NCI-H69 (cell line): ENCODE measurements at places on chromosomes 16 and 17.

GRCh38 chr16:4212211-4212933, 29.5 kb downstream of the SRL start:
- DNase-seq, result no peak

DNA sequence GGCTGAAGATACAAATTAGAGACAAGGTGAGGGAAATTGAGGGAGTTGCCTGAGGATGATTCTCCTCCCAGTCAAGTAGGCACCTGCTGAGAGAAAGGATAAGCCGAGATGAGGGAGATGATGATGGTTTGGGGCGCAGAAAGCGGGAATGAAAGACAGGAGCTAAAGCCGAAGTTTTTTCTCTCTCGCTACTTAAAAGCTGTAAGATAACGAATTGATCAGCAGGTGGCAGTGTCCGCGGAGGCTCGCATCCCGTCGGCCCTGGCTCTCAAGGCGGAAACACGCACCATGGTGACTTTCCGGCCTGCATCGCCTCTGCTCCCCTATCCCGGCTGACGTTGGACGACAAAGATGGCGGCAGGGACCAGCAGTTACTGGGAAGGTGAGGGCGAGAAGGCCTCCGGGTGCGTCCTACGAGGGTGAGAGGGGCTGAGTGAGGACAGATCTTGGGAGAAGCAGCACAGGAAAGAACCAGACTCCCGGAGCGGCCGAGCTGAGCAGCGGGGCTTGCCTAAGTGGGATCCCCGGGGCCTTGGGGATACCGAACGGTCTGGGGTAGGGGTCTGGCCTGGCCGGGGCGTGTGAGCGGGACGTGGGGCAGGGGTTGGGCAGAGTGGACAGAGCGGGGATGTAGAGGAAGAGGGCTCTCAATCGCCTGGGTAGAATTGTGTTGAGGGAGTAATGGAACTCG, at the start of gene GOSR1:
Gene GOSR1, plus strand, starts transcription at position 326 of the 691 bp plus-strand sequence. Its CDS starts 26 bp downstream, at position 352.
- DNase-seq, result peak; percentile 98

DNA sequence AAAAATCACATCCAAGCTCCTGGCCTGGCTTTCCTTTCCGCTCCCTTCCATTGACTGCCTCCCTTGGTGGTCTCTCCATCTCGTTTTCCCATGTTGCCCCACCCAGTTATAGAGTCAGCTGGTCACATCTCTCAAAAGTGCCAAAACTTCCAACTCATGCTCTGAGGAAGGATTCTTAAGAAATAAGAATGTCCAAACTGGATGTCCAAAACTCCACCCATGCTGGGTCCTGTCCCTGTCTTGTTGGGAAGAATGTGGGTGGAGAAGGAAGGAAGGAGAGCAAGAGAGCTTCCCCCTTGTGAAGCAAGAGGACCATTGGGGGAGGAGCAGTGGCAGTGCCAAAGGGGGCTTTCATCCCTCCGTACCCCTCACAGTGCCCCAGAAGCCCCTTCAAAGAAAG, 44.6 kb upstream of the MAP3K14 start:
- no peak for DNase-seq

DNA sequence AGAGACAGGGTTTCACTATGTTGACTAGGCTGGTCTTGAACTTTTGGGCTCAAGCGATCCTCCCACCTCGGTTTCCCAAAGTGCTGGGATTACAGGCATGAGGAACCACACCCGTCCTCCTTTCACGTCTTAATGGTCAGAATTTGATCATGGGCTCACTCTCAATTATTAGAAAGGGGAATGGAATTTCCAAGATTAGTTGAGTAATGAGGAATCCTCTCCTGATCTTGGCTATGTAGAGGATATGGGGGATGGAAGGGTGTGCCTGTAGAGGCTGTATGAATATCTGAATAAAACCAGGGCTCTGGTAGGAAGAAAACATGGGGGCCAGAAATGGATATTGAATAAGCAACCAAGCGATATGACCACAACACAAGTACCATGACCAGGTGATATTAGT, 25.9 kb upstream of the SMURF2 start:
- DNase-seq, result no peak

DNA sequence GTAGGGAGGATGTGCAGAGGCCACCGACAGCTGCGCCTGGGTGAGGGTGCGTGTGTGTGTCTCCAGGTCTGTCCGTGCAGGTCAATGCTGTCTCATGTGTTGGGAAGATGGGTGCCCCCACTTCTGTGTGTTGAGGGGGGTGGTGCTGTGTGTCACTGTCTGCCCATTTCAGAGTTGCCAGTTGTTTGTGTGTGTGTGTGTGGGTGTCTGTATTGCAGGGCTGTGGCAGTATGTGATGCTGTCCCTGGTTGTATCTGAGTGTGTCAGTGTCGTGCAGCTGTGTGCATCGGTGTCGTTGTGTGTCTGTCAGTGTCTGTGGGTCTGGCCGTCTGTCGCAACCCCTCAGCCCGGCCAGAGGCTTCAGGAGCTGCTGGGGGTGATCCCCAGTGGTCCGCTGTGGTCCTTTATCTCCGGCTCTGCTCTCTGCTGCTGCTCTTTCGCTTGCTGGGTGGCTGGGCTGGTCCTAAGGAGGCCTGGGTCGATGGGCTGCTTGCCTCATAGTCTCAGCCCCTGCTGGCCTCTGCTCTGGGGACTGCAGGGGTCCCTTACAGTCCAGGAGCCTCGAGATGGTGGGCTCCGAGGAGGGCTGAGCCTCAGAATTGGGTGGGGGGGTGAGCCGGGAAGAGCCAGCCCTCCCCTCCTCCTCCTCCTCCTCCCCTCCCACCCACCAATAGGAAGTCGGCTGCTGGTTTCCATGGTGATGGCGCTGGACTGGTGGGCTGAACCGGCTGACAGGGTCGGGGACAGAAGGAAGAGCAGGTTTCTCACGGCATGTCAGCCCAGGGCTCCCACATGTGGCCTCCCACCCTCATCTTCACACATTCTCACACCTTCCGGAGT, at the start of gene TSPOAP1:
Gene TSPOAP1, minus strand, starts transcription at position 601 of the 840 bp plus-strand sequence. CDS start 875 bp downstream, outside the sequence.
- DNase-seq, result peak; percentile 20

DNA sequence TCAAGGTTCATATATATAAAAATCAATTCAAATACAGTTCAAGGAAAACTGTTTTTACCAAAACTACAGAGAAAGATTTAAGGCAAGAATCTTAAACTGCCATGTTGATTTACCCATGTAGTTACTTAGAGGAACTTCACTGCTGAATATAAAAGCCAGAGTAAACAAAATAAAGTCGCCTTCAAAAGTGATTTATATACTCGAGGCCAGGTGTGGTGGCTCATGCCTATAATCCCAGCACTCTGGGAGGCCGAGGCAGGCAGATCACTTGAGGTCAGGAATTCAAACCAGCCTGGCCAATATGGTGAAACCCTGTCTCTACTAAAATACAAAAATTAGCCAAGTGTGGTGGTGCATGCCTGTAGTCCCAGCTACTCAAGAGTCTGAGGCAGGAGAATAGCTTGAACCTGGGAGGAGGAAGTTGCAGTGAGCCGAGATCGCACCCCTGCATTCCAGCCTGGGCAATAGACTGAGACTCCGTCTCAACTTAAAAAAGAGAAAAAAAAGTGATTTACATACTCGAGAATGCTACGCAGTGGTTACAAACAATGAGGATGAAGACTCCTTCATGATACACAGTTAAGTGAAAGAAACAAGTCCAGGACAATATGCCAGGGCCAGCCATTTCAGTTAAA, 54.1 kb upstream of the CNEP1R1 start:
- peak; percentile 21 for DNase-seq

DNA sequence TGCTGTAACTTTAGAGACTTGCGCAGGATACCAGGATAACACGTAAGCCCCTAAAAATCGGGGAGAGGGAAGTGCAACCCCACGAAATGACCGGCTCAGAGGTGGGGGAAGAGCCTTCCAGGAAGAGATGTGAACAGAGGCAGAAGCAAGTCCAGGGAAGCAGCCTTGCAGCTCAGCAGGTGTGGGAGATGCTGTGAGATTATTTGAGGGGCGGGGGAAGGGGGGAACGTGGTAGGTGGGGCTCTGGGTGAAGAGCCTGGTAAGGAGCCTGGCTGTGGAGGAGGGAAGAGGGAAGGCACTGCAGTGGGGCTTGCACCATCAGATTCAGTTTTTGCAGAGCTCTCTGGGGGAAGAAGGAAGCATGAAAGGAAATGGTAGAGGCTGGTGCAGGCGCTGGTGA, 95.4 kb upstream of the CACNG5 start:
- DNase-seq, result no peak

DNA sequence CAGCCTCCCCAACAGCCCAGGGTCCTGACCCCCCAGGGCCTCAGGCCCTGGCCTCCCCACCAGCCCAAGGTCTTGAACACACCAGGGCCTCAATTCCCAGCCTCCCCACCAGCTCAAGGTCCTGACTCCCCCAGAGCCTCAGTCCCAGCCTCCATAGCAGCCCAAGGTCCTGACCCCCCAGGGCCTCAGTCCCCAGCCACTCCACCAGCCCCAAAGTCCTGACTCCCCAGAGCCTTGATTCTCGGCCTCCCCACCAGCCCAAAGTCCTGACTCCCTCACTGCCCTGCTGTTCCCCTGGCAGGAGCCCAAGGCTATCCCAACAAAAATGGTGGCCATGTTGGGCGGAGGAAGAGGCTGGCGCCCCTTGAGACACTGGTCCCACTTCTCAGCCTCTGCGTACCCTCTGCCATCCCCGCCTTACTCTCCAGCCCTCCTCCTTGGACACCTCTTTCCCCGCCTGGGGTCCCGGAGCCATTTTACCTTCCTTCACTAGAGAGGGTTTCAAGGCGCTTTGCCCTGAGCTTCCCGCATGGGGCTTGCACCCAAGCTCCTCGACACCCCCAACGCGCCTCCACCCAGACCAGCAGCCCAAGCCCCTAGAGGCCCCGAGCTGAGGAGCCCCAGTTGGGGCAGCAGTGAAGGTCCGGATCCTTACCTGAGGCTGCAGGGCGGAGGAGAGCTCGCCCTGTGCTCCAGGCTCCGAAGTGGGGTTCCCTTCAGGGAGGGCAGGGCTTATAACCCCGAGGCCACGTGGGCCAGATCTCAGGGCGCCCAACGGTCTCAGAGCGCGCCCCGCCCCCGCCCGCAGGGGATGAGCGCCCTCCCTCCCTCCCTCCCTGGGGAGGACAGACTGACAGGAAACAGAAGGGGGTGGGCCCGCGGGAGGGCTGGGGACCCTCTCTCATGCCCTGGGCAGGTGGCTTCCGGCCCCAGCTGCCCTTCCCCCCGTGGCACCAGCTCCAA, 3.5 kb upstream of the TSPOAP1 start:
- DNase-seq, result peak; percentile 22

DNA sequence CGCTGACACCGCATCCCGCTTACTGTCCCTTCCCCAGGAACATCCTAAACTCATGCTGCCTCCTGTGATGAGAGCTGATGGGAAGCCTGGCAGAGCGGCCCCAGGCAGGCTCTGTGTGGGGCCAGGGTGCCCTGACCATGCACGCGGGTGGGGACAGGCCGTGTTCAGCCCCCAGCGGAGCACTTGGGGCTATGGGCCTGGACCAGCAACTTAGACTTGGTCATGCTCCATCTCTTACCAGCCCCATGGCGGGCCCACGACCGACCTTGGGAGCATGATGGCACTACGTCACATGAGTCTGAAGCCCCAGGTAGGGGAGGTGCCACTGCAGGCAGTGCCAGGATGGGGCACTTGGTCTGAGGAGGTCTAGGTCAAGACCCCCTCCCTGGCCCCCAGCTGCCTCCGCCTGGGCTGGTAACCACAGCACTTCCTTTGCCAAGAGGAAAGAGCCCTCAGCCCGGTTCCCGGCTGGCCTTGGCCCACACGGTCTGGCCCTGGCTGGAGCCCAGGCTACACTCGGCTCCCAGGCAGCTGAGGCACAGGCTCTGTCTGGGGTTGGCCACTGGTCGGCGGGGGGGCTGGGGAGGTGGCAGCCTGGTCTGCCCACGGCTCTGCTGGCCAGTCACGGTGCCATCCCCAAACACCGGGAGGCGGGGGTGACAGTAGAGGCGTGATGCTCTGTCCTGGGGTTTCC, 25.7 kb downstream of the BAHCC1 start:
- DNase-seq, result no peak

- DNase-seq, result no peak
These were observed 50.2 kb upstream of the WSCD1 start for GRCh38 chr17:6019959-6020358.

DNA sequence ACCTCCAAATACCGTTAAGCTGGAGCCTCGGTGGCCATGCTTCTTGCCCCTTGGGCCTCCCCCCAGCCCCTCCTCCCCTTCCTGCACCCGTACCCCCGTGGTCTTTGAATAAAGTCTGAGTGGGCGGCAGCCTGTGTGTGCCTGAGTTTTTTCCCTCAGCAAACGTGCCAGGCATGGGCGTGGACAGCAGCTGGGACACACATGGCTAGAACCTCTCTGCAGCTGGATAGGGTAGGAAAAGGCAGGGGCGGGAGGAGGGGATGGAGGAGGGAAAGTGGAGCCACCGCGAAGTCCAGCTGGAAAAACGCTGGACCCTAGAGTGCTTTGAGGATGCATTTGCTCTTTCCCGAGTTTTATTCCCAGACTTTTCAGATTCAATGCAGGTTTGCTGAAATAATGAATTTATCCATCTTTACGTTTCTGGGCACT, 928 bp downstream of the HBA1 start:
- DNase-seq, result peak; percentile 36

DNA sequence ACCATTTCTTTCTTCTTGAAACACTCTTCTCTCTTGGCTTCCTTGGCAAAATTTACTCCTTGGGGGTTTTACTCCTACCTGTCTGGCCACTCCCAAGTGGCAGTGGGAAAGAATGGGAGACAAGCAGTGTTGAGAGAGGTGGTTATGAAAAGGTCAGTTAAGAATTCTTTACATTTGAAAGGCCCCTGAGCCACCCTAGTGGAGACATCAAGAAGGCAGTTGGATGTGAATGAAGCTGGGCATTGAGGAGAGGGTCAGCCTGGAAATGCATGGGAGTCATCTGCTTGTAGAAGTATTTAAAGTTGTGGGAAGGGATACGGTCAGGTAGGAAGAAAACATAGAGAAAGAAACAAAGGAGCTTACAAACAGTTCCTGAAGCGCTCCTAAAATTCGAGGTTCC, 42.3 kb upstream of the CCNF start:
- peak; percentile 18 for DNase-seq

DNA sequence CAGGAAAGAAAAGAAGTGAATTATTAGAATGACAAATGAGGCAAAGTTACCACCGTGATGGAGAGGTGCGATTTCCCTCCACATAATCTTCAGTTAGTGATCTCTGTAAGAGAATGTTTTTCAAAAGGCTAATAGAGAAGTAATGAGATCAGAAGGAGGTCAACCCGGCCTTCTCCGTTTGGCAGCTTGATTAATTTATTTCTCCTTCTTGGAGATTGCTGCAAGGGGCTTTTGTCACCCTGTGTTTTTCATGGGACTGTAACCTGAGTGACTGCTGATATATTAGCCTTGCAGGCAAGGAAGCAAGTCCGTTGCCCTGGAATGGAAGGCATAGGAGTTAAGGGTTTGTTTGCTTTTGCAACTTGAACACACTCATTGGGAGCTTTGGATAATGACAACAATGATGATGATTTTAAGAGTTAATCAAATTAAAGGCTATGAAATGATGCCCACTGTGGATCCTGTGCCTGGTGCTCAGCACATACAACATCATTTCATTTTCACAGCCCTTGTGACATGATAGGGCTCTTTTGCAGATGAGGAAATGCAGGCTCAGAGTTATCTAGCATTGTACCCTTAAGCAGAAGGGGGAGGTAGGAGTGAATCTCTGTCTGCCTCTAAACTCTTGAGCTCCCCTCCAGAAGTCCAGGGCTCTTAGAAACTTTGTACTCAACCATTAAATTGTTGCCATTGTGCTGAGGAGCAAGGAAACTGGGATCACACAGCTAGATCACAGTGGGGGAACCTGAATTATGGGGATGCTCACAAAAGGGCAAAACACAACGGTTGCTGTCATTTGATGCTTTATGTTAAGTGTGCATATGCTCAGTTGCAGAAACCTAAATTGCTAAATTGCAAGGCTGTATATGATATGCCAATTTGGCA, 226.3 kb downstream of the WWOX start:
- no peak for DNase-seq

- no peak for DNase-seq
These were observed 888.6 kb downstream of the KCNJ2 start for GRCh38 chr17:71057938-71058337.
